NCI-H2081 treated with DMSO at 0.1 percent for 48 hours (cell line): ENCODE measurements at places on chromosomes 16 and 17.

DNA sequence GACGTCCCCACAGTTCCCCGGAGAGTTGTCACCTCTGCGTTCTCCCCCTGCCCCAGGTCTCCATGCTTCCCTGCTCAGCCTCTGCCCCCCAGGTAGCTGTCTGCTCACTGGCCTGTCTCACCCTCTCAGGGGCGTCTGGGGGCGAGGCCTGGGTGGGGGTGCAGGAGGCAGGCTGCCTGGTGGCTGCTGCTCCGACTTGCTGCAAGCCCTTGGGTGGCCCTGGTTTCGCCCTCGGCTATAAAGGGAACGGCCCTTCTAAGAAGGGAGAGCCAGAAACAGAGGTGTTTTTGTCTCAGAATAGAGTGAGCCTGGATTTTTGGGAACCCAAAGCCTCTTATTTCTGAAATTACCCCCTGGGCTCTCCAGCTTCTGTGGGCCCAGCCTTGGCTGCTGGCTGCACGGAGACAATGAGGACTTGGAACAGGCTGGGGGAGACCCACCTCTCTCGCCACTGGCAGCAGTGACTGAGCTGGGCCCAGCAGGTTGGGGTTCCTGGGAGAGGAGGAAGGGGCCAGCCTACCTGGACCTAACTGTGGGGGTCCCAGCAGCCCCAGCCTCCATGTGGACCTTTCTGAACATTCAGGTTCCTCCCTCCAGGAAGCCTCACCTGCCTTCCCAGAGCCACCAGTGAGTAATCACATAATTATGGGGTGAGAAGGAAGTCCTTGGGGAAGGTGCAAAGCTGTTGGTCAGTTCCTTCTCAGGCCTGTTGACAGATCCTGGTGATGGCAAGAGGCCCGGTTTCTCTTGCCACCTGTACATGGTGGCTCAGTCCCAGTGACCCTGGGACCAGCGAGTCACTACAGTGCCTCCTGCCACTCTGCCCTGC lies 15.5 kb upstream of the SPNS2 start:
- DNase-seq = no peak

GRCh38 chr17:19502517-19502916 lies 31.1 kb upstream of the SLC47A1 start:
- DNase-seq = no peak

- no peak for DNase-seq
Measured at GRCh38 chr16:81627024-81627423, 152.1 kb upstream of the PLCG2 start.

DNA sequence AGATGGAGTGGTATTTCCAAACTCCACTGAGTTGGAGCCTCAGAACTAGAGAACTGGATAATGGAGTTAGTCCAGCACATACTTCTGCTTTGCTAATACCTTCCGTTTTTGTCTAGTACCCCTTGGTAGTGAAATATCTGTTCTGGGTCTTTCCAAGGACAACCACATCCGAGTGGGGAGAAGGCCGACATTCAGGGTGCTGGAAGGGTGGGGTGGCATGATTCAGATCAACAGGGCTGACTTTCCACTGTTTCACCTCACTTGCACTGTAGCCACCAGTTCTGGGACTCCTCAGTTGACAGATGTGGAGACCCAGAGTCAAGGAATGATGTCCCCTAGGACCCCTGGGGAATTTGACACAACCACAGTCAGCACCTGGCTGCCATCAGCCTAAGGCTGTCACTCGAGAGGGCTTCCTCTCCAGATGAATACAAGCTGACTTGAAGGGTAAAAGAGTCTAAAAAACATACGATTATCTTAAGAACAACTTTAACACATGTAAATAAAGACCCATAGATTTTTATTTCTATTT lies 84.8 kb upstream of the HNF1B start:
- DNase-seq = no peak

DNA sequence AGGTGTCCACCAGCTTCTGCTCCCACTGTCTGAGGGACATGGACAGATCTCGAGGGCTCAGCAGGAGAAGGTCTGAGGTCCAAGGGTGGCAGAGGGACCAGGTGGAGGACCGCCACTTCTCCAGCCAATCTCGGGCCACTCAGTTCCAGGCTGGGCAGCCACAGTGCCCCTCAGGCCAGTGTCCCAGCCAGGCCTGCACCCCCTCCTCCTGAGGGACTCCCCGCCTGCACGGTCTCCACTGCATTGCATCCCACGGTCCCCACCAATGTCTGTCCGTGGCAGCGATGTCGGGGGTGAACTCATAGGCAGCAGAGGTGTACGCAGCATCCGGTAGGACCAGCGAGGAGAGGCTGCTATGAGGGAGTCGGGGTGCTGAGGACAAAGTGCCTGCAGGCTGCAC lies 64.2 kb upstream of the DOC2B start:
- no peak for DNase-seq

DNA sequence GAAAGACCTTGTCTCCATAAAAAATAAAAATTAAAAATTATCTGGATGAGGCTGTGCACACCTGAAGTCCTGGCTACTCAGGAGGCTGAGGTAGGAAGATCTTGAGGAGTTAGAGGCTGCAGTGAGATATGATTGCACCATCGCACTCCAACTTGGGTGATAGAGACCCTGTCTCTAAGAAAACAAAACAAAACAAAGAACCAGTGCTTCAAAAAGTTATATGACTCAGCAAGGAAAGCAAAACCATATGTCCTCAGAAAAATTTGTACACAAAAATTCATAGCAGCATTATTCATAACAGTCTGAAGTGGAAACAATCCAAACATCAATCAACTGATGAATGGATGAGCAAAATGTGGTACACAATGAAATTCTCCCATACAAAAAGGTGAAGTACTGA lies 48.9 kb downstream of the SLFN5 start:
- DNase-seq = no peak

GRCh38 chr17:10513299-10514067 lies 4.9 kb downstream of the MYH1 start:
- no peak for DNase-seq

- no peak for DNase-seq
Measured at GRCh38 chr17:34312080-34312479, 7.2 kb upstream of the CCL8 start.

DNA sequence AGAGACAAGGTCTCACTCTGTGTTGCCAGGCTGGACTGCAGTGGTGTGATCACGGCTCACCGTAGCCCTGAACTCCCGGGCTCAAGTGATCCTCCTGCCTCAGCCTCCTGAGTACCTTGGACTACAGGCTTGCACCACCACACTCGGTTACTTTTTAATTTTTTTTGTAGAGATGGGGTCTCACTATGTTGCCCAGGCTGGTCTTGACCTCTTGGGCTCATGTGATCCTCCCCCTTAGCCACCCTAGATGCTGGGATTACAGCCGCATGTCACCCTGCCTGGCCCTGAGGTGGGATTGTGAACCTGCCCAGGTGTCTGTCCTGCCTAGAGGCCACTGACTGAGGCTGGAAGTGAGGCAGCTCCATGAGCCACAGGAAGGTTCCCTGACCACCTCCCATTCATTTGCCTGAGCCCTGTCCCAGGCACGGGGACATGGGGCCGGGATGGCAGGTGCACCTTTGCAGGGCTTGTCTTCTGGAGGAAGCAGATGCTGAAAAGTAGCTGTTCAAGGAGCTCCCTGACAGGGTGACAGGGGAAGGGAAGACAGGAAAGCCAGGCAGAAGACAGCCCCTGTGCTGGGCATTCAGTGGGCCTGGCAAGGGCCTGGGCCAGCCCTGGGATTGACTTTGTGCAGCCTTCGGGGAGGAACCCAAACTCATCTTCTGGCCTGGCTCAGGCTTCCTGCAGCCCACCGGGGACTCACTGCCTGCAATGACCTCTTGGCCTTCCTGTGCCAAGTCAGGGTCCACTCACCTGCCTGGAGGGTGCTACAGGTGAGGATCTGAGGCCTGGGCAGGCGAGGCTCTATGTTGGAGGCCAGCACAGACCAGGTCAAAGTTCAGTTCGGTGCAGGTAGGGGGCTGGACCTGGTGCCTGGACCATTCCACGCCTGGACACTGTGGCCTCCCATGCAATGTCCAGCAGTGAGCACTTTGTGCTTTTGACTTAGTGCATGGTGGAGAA lies 8.1 kb upstream of the NOTUM start:
- no peak for DNase-seq

- DNase-seq = no peak
Measured at GRCh38 chr17:20254541-20254940, 212.8 kb downstream of the LGALS9B start.

GRCh38 chr16:69267633-69268032 lies 43.5 kb upstream of the VPS4A start:
- DNase-seq = no peak

DNA sequence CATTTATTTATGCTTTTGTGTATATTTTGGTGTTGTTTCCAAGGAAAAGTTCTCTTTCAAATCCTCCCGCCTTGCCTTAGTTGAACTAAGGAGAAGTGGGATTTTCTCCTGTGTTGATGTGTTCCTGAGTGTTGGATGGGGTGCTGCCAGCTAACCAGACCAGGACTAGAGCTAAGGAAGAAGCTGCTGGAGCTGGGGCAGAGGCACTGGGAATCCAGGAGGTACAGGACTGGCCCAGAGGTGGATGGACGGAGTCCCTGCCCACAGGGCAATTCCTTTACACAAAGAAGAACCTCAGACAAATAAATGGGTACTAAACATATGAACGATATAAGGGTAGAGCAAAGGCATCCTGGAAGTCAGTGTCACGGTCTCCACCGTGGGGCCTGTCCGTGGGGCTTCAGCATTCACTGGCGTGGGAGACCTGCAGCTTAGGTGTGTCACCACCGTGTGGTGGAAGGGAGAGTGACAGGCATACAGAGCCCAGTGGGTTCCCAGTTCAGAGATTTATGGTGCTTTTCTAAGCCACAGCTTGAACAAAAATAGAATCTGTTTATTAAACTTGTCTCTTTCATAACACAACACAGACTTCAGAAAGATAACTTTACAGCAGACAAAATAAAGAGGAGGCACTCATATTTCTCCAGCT lies 270.7 kb downstream of the NTN1 start:
- DNase-seq = no peak

DNA sequence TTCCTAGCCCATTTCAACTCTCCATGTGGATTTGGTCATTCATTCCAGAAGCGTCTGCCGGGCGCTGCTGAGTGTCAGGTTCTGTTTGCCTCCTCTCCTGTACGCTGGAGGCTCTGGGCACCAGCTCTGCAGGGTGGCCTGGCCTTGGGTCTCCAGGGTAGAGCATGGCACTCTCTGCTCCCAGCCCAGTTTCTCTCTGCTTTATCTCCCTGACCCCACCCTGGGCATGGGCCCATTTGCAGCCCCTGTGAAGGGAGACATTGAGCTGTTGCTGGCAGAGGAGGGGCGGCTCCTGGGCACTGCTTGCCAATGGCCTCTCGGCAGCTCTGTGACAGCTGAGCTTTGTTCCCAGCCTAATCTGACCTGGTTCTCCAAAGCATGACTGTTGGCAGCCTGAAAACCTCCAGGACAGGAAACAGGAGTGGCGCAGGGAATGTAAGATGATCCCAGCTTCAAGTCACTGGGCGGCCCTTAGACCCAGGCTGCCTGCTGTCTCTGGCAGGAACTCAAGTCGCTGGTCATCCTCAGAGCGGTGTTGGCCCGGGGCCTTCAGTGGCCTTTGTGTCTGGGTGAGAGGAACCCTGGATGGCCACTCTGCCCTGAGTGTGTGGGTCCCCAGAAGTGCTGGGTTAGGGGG lies 146.8 kb downstream of the SEC14L1 start:
- DNase-seq = no peak
